ENCODE measurements at places on chromosomes 4 and X.
A peak's percentile ranks its signal among the peaks of the same experiment; 100 is the strongest.

GRCh38 chrX:143800150-143800549 is 79.6 kb upstream of the SPANXN2 start:
- DNase-seq = no peak

DNA sequence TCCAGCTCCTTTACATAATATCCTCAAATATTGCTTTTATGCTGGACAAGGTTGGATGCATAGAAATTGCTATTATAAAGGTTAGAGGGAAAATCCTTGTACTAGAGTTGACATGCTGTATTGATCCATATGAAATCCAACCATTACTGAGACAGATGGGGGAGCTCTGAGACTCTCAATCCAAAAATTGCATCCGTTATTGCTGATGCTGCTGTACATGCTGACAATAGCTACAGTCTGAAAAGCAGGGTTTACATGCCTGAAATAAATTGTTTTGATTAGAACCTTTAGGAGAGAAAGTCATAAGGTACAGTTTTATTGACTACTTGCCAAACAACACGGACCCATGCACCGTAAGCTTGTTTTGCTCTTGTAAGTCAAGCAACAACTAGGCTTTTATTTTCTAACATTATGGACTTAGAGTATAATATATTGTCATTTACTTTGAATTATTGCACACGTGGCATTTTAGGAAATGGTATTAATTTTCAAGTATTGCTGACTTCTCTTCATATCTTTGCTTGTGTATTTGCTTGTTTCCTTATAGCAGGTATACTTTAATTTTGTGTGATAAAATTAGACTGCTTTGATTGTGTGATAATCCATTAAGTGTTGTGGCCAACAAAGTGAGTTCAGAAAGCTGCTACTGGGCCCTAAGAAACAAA is 1365.2 kb downstream of the STIM2 start:
- no peak for DNase-seq

- no peak for DNase-seq
Observed at GRCh38 chr4:168853770-168854169, 156.3 kb downstream of the CBR4 start.

DNA sequence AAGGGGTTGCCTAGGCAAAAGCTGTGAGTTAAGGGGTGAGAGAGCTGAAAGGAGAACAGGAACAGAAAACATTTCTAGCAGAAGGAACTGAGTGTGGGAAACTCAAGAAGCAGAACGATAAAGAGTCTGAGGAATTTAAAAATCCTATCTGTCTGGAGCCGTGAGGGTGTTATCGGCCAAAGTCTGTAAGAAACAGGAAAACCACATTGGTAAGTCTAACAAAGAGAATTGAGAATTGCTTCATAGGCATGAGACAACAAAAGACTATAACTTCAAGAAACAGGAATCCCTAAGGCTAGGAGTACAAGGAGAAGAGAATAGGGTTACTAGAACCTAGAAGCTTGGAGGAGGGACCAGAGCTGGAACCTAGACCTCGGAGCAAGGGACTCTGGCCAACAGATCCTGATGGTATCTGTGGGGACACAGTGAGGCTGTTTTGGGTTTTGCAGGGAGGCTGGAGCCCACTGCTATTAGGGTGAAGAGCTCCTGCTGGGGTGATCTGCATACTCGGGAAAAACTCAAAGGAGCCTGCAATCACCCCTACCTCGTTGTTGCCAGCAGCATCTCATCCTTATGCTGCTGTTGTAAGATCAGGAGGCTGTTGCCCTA is 175.6 kb downstream of the FBXO8 start:
- no peak for DNase-seq

DNA sequence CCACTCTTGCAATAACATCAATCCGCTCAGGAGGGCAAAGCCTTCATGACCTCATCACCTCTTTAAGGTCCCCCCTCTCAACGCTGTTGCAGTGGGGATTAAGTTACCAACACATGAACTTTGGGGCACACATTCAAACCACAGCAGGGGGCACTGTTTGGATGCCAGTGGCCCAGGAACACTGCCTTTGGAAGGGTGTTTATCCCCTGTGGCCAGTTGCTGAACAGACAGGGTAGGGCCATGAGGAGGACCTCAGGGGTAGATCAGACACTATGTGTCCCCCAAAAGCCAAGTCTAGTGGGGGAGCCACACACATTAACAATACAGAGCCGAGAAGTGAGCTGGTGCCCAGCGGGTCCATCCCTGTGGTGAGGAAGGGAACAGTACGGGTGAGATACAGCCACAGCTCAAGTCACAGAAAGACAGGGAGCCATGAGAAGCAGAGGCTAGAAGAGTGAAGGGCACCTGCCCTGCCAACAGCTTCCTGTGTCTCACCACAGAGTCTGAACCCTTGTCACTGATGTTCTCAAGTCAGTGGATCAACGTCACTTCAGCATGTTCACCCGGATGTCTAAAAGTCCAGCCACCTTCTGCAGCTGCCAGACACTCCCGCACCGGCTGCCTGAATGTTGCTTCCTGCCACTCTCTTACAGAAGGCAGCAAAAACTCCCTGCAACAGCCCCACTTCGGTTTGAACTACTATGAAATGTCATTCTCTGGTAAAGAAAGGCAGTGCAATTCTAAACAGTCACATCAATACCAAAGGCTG is 19.9 kb upstream of the MXD4 start:
- DNase-seq = peak; percentile 26

- DNase-seq = no peak
Observed at GRCh38 chr4:8637456-8637984, 45.0 kb downstream of the CPZ start.

GRCh38 chr4:1410491-1411325 is 4.5 kb upstream of the NKX1-1 start:
- DNase-seq = peak; percentile 60

DNA sequence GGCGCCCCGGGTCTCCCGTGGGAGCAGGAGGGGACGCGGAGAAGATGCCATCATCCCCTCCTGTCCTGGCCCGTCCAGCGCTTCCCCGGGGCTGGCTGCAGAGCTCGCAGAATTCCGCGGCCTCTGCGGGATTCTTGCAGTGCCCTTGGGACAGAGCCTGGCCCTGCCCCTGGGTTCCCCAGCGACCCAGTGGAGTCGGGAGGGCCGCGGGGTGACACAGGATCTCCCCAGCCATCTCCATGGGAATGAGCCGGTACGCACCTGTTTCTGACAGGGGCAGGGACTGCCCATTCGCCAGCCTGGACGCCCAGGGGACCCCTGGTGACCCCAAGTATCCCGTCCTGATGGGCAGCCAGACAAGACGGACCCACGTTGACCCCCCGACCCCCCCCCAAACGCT is 482 bp downstream of the FAM9C start:
- DNase-seq = no peak

GRCh38 chr4:54941994-54942552 is 183.3 kb downstream of the KDR start:
- DNase-seq = no peak

GRCh38 chr4:73998040-73999011 is at the start of gene CXCL5:
TSS of gene CXCL5 (minus strand) at chr4:73998677. CDS start at chr4:73998581, 96 bp downstream.
- DNase-seq = no peak

DNA sequence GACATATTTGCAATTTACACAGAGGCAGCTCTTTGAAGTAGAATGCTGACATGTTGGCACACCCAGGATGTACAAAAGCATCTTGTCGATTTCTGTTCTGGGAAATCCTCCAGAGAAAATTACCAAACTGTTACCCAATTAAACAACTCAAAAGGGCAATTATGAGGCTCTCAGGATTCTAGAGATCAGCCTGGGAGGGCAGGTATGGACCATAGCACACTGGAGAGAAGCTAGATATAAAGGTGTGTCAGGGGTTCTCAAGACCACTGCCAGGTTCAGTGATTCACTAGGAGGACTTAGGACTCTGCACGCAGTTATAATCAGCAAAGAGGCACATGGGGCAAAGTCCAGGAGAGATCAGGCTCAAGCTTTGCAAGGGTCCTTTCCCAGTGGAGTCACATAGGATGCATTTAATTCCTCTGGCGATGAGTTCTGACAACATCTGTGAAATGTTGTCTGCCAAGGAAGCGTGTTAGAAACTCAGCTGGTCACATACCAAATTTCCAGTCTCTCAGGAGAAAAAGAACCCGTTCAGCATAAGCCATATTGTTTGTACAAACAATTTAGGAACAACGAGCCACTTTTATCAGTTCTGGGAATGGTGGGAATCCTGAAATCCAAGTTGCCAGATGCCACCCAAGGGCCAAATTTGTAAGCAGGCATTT is 100.8 kb downstream of the SYTL5 start:
- no peak for DNase-seq

DNA sequence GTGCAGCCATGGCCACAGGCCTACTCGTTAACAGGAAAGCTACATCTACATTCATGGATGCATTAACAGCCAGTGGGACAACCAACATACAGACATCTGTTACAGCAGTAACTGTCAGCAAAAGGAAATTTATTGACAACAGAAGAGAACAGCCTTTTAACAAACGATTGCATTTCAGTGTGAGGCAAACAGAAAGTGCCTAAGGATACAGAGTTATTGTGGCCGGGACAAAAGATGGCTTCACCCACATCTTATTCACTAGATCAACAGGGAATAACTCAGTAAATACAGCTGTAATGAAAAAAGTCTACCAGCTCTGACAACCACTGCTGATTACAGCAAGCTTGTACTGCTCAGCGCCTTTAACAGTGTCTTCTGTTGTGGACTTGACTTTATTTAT is 61.5 kb upstream of the TBL1X start:
- no peak for DNase-seq

GRCh38 chr4:85886665-85887064 is 411.7 kb downstream of the ARHGAP24 start:
- no peak for DNase-seq

DNA sequence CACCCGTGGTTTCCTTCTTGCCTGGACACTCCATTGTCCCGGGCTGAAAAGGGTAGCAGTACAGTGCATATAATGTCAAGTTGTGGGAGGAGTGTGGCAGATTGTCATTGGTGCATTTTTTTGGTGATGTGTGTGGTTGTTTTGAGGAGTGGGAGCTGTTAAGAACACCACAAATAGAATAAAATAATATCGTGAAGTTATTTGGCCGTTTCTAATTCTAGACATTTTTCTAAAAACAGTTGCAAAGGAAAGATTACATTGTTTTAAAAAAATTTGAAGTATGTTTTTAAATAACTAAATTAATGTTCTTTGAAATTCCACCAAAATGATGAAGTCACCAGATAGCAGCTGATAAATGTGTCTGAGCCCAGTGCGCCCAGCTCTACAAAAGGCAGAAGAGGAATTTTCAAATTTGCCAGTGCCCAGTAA is 1.3 kb downstream of the PKD2 start:
- DNase-seq = peak; percentile 58

- no peak for DNase-seq
Observed at GRCh38 chr4:185142564-185142911, 528 bp upstream of the SLC25A4 start.

DNA sequence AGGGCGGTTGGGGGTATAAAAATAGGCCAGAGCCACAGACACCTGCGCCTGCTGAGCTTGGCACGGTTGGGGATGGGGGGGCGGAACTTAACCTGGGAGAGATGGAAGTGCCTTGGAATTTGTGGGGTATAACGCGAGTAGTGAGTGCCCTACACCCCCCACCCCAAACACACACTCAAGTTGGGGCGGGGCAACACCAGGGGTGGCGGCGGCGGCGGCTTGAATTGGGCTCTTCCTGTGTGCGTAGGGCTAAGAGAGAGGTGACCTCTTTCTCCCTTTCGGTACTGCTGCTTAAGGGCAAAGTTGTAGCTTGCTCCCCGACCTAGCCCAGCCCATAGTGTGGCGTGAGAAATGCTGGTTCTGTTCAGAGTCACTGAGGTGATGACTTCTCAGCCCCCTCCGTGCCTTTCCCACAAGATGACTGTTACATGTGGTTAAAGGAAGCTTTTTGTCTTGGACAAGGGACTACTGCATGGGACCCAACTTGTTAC is 839 bp downstream of the STK26 start:
- peak; percentile 70 for DNase-seq

- no peak for DNase-seq
Observed at GRCh38 chrX:22097012-22097694, 65.0 kb downstream of the PHEX start.

- DNase-seq = no peak
Observed at GRCh38 chrX:69257499-69258127, 92.4 kb upstream of the PJA1 start.

- DNase-seq = no peak
Observed at GRCh38 chr4:26131711-26132110, 189.1 kb upstream of the RBPJ start.

GRCh38 chr4:37068580-37068979 is 176.0 kb upstream of the NWD2 start:
- DNase-seq = no peak

DNA sequence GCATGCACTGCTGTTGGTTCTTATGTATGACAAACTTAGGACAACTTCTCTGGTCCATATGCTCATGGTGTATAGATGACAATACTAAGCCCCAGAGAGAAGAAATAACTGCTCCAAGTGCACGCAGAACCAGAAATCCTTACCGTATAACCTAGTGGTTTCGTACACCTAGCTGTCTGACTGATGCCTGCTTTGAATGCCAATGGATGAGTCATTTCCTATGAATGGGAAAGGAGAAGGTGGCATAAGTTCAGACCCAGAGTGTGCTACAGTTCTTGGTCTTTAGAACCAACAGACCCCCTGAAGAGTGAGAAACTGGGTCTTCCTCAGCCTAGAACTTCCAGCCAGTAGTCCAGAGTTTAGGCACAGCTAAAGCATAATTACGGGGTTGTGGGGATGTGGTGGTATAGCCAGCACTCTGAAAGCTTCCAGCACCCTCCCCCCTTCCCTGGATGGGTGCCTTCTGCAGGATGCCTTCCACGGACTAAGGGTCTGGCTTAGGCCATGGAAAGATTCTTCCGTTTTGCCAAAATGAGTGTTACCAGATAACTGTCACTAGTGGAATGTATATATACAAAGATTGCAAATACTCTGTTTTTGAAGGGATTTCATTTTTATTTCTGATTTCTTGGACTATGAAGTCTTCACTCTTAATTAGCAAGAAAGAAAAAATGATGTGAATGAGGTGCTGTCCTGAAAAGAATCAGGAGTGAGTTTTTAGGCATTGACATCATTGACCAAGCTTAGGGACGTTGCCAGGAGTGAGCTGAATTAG is 84.6 kb upstream of the PACRGL start:
- DNase-seq = no peak
